ENCODE measurements at places on chromosomes 7 and 10.

GRCh38 chr7:120959929-120960484, 9.4 kb downstream of the ING3 start:
- no peak for DNase-seq

DNA sequence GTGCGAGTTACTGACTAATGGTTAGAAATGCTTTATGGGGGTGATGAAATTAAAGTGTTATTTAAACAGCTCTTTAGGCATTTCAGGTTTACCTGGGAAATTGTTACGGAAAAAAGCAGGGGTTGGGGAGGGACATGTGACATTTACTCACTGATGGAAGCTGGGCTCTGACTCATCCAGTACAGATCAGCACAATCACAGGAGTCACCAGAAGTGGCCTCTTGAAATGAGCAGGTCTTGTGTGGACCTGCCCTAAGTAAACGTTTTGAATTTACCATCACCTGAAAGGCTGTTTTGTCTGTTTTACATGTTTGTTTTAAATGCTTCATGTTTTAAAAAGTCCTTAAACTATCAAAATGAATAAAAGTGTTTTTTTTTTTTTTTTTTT, 2.3 kb downstream of the GLRX3 start:
- no peak for DNase-seq

- DNase-seq: no peak
These were observed 63.7 kb downstream of the SP8 start for GRCh38 chr7:20722941-20723340.

GRCh38 chr7:153370092-153370491, 610.5 kb downstream of the ACTR3B start:
- no peak for DNase-seq

GRCh38 chr7:157442456-157442855, 105.7 kb downstream of the DNAJB6 start:
- no peak for DNase-seq

GRCh38 chr10:49500412-49500811, 38.5 kb downstream of the ERCC6 start:
- no peak for DNase-seq

GRCh38 chr7:157587051-157587804, 250.4 kb downstream of the DNAJB6 start:
- DNase-seq: no peak

DNA sequence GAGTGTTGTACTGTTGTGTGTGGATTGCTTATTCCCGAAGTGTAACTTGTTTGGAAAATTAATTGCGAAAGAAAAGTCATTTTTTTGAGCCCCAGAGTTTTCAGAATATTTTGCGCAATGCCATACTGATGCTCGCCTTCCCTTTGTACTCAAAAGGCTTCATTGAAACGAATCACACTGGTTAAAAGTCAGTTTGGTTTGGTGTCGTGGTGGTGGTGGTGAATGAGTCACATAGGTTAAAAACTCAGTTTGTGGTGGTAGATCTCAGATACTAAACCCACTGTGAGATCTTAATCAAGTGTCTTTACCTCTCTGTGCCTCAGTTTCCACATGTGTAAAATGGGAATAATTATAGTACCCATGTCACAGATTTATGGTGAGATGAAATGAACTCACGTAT, 61.1 kb upstream of the IL6 start:
- no peak for DNase-seq

GRCh38 chr7:129271500-129272355, 46.9 kb downstream of the AHCYL2 start:
- peak; percentile 39 for DNase-seq

DNA sequence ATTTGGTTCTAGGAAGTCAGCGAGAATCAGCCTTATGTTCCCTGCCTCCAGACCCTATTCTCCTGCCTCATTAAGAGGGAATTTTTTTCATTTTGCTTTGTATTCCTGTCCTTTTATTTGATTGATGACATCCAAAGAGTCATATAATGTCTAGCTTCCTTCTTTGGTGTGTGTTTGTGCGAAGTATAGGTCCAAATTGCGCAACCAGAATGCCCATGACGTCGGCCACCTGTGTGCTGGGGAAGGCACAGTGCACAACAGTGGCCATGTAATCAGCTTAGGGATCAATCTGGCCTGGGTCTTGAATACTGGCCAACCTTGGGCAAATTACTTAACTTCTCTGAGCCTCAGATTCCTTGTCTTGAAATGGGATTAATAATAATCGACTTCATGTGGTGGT, 206.2 kb downstream of the VTI1A start:
- DNase-seq: no peak

- DNase-seq: no peak
These were observed 95.3 kb downstream of the LRRC4 start for GRCh38 chr7:127935847-127936376.

- no peak for DNase-seq
These were observed 52.8 kb upstream of the CCAR1 start for GRCh38 chr10:68668231-68668630.

- DNase-seq: no peak
These were observed 4.2 kb upstream of the NKX1-2 start for GRCh38 chr10:124453960-124454610.

GRCh38 chr7:12569673-12570072, 847 bp upstream of the SCIN start:
- DNase-seq: no peak

- DNase-seq: no peak
These were observed 238.5 kb upstream of the GALNT17 start for GRCh38 chr7:70893422-70893821.

GRCh38 chr7:154259396-154259795, 207.2 kb downstream of the DPP6 start:
- DNase-seq: no peak

DNA sequence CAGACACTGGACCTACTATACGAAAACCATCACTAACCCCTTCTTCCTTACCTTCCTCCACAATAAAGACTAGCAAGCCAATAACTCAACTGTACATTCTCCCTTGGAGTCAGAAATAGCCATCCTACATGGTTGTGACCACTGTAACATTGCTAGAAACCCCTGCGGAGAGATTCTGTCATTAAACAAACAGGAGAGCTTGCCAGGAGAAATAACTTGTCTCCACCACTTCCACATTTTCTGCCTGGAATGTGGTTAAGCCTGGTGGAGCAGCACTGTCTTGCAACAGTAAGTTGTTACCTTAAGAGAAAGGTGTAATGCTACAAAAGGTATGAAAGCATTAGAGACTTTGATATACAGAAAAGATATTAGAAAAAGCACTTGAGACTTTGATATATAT, 45.8 kb downstream of the THSD7A start:
- no peak for DNase-seq

DNA sequence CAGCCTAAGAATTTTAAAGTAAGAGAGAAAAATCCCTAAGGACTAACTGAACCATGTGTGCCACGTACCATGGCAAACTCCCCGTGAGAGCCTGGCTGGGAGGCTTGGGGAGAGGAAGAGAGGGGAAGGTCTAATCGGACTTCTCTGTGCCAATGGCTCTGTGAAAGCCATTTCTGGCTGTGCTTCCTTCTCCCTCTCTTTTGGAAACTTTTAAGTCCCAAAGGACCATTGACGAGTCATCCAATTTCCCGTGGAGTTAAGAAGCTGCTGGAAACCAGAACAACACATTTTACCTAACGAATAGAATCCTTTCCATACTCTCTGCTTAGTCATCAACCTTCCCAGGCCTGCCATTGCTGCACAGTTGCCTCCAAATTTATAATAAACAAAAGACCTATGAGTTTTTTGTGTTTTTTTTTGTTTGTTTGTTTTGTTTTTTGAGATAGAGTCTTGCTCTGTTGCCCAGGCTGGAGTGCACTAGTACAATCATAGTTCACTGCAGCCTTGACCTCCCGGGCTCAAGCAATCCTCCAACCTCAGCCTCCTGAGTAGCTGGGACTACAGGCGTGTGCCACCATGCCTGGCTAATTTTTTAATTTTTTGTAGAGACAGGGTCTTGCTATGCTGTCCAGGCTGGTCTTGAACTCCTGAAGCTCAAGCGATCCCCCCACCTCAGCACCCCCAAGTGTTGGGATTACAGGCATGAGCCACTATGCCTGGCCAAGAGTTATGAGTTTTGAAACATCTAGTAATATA, 13.2 kb downstream of the LAMB1 start:
- DNase-seq: no peak

DNA sequence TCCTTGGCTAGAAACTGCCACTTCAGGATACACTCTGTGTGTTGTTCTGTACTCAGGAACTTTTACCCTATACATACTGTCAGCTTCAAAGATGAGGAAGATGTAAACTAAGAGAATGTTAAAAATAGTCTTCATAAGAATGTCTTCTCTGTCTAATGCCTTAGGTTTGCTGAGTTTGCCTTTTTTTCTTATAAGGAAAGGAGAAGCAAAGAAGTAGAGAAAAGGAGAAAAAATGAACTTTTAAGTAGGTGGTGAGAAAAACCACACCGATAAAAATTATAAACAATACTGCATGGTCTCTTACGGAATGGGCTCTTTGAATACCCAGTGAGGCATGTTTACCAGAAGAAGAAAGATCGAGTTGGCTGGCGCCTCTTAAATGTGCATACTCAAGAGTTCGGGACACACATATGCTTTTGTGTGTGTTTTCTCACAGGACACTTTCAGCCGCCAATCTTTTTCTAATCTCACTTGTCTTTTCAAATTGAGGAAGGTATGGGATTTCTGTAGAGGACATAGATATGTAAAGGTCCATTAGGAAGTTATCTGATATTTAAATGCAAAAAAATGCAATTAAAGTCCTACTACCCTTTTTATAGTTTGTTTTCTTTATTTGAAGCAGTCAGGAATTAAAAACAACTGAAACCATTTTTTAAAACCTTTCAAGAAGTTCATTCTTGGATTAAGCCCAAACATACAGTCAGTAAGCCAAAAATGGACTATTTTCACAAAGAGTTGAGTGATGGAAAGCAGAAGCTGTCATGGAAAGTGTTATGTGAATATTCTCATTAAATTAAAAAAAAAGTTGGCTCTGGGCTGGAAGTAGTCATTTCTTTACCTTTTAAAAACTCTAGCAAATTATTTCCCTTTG, 100.6 kb upstream of the MDFIC start:
- DNase-seq: no peak

GRCh38 chr7:35565927-35566326, 129.0 kb downstream of the HERPUD2 start:
- no peak for DNase-seq

DNA sequence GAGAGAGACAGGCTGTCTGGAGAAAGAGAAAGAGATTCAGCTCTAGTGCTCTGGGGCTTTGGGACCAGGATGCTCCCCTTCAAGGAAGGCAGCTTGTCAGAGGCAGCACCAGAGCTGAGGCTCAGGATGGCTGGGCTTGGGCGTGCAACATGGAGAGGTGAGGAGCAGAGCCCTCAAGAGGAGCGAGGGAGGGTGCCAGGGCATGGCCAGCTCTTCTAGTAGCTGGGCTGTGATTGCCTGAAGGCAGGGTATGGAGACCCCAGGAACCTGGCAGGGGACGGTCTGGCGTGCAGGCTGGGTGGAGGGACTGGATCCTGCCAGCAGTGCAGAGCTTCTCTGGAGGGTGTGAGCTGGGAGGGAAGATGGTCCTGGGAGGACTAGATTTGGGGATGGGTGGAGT, 40.2 kb downstream of the ANTXRL start:
- no peak for DNase-seq

DNA sequence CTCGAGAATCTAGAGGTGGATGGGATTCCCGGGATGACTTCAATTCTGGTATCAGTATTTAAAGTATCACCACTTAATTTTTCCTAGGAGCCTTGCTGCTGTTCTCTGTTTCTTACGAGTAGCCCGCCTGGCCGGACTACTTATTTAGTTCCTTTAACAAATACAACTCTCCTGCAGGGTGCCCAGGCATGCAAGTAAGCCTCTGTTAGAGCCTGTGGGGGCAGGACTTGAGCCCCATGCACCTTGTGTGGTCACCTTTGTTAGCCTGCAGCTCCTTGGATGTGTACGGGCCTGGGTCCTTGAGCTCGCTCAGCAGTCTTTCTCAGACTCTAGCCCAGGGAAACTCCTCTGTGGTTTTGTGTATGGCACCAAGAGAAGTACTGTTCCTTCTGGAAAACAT, 16.1 kb downstream of the EIF4H start:
- DNase-seq: no peak

DNA sequence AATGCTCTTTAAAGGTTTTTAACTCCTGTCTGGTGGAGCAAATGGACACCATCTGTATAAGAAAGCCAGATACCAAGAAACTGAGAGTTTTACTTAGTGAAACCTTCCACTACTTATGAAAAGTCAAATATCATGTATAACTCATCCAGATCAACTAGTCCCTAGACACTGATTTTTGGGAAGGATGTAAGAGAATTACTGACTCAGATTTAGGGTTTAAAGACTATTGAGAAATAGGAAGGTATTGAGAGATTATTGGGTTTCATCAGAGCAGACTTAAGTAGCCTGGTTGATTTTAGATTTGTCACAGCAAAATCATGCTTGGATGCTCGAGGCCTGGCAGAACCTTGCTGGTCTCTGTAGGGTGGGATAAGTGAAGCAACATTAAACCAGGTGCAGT, 3.1 kb downstream of the CSTF2T start:
- DNase-seq: no peak

DNA sequence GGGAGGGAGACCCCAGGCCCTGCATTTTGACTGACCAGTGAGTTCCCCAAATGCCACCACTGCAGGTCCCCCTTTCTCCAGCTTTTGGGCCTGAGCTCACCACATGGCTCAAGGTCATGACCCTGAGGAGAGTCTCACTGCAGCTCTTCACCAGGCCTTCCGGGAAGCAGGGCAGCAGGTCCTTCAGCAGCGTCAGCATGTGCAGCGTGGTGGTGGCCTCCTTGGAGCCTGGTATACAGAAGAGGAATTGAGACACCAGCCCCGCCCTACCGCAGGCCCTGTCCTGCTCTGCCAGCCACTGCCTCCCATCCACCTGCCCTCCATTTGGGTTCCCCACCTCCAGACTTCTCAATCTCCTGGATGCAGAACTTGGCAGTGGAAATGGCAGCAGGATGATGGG, 13.0 kb downstream of the RRP12 start:
- DNase-seq: no peak

DNA sequence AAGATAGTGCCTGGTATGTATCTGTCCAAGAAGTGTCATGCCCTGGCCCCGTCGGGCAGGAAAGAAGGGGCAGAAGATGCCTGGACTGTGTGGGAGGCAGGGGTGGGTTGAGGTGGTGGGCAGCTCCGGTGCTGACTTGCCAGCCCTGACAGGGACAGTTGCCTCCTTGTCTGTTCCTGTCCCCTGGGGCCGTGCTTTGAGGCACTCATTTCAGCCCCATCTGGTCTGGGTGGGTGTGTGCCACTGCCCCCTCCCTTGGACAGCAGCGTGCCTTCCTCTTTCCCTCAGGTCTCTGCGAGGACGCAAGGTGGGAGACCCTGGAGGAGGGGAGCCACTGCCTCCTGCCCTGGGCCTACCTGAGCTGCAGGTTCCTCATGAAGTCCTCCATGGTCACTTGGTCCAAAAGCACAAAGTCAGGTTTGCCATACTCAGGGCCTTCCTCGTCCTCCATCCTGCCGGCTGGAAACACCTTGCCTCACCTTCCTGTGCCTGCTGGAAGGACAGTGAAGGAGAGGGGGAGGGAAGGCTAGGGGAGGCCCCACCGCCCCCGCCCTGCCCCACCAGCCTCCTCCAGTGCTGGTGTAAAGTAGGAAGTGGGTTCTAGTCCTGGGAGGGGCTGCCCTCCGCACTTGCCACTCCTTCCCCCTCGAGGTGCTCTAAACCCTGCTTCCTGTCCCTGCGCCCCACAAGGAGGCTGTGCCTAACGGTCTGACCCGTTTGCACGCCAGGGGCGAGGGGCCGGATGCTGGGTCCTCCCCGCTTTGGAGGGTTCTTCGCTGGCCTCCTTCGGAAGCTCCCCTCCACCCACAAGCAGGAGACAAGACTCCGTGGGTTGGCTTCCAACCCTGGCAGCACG, at the start of gene MYO1G:
TSS of gene MYO1G (minus strand) at position 505 of the 856 bp plus-strand sequence. CDS start at position 451, 54 bp downstream.
- peak; percentile 85 for DNase-seq

- DNase-seq: no peak
These were observed 75.4 kb downstream of the PROSER2 start for GRCh38 chr10:11898372-11899066.
